Adrenal gland (tissue), 19 donors: ENCODE measurements at places on chromosomes 3 and 15. TPM values are rescaled to one million over a fixed set of nuclear protein-coding genes. Genes with fewer than 3 reads are reported as not detected.

The FETUB gene
- total RNA-seq, result not detected

The SLC2A2 gene
- not detected for total RNA-seq

The ZCWPW2 gene
- 0.89 TPM for total RNA-seq

DNA sequence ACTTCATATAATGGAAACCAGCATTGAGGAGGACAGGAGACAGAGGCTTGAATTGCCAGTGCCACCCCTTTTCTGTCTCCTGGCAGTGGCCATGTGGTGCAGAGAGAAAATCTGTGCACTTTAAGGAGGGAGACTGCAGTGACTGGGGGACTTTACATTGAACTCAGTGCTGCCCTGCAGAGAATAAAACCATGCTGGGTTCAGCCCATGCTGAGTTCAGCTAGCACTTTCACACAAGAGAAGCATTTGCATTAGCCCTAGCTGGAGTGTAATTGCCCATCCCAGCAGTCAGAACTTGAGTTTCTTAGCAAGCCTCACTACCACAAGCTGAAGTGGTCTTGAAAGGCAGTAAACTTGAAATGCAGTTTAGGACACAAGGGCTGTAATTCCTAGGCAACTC is 677.5 kb downstream of the ZPLD1 start:
- no peaks in the 10 kb centered on the region for H3K36me3 ChIP-seq
- H3K4me1 ChIP-seq, result no peaks in the 10 kb centered on the region
- H3K27ac ChIP-seq, result no peak overlapping the region
- no peaks in the 10 kb centered on the region for H3K27me3 ChIP-seq
- DNase-seq, result no peak

DNA sequence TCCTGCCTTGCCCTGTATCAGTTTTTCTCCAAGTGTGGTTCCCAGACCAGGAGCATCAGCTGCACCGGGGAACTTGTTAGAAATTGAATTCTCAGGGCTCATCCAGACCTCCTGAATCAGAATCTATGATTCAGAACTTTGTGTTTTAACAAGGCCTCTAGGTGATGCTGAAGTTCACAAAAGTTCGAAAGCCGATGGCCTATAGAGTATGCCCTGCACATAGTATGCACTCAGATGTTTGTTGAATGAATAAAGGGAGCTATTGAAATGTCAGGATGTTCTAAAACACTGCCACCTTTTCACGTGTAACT is 664 bp upstream of the LARP6 start:
- no peak overlapping the region for H3K27ac ChIP-seq
- no peak for DNase-seq
- no peaks in the 10 kb centered on the region for H3K27me3 ChIP-seq
- no peaks in the 10 kb centered on the region for H3K36me3 ChIP-seq

DNA sequence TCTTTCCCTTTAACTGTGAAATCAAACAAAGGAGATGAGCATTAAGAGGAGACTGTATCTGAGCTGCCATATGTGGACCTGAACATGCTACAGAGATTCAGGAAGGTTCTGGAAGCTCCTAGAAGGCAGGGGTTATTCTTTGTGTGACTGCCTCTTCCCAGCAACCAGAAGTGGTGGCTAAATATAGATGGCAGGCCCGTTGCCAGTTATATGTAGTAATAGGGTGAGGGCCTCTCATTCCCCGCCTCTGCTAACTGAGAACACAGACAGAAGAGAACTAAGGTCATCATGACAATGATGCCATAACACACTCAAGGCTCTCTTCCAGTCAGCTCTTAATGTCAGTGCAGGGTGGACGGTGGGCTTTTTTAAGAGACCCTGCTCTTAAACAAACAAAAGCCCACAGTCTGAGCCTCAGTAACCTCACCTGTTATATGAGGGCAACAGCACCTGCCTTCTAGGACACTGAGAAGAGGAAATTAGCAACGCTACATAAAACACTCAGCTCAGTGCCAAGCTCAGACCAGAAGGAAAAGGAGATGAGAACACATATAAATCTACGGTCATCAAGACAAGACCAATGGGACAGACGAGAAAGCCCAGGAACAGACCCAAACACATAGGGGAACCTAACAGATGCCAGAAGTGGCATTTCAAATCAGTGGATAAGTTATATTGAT is 22.3 kb downstream of the CFAP92 start:
- peak; percentile 66 for DNase-seq
- no peak overlapping the region for H3K27ac ChIP-seq
- H3K4me3 ChIP-seq, result no peak overlapping the region
- no peaks in the 10 kb centered on the region for H3K27me3 ChIP-seq
- H3K36me3 ChIP-seq, result no peaks in the 10 kb centered on the region

- H3K27ac ChIP-seq, result no peak overlapping the region
- no peak overlapping the region for H3K4me3 ChIP-seq
- H3K36me3 ChIP-seq, result no peaks in the 10 kb centered on the region
These were observed 460.6 kb upstream of the NR2F2 start for GRCh38 chr15:95869920-95870319.

- H3K4me1 ChIP-seq, result no peaks in the 10 kb centered on the region
- DNase-seq, result peak; percentile 31
- no peaks in the 10 kb centered on the region for H3K36me3 ChIP-seq
These were observed 95.6 kb downstream of the OCA2 start for GRCh38 chr15:28003302-28004037.

DNA sequence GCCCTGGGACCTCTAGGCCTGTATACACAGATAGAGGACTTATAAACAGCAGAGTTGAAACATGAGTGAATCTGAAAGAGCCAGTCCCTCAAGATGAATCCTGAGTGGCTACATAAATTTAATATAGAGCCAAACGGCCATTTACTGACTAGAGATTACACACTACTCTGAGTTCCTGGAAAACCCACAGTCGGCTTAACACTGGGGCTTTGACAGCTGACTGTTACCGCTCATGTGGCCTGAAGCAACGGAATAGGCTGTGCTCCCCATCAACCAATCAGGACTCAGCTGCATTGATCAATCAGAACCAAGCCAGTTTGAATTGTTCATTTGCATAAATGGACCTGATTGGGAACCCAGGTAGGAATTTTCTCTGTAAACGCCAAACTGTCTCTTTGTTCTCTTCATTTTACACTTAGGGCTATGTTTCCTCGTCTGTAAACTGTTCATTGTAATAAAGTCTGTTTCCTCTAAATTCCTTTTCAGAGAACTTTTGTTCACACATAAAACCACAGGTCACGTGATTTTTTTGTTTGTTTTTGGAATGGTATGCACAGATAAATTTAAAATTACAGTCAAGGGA is 40.5 kb downstream of the CCNL1 start:
- no peaks in the 10 kb centered on the region for H3K27me3 ChIP-seq
- no peaks in the 10 kb centered on the region for H3K36me3 ChIP-seq
- H3K4me3 ChIP-seq, result no peak overlapping the region

DNA sequence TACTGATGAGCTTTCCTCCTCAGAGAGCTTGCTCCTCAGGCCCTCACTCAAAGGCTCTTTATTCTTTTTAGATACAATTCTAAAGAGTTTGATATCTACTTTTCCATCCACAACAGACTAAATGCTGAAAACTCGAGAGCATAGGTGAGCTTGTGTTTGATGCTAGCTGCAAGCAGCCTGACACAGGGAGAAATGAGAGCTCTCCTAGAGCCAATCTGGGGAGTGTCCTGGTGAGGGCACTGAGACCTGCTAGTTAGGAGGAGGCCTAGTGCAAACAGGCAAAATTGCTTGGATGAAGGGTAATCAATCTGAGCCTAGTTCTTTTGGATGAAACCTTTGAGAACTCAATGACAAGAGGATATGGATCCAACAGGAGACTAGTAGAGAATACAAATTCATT is 300.8 kb downstream of the ZBTB20 start:
- no peak for DNase-seq
- H3K4me3 ChIP-seq, result no peak overlapping the region
- H3K36me3 ChIP-seq, result no peaks in the 10 kb centered on the region
- no peak overlapping the region for H3K27ac ChIP-seq
